Caco-2 (cell line): ENCODE measurements at places on chromosomes 16 and 17. TPM values are rescaled to one million over a fixed set of nuclear protein-coding genes. Genes with fewer than 3 reads are reported as not detected.

- DNase-seq = no peak
These were observed 71.5 kb downstream of the SEC14L1 start for GRCh38 chr17:77212081-77212832.

The MMP15 gene
- 27.0 and 27.3 TPM in 2 replicates for total RNA-seq

DNA sequence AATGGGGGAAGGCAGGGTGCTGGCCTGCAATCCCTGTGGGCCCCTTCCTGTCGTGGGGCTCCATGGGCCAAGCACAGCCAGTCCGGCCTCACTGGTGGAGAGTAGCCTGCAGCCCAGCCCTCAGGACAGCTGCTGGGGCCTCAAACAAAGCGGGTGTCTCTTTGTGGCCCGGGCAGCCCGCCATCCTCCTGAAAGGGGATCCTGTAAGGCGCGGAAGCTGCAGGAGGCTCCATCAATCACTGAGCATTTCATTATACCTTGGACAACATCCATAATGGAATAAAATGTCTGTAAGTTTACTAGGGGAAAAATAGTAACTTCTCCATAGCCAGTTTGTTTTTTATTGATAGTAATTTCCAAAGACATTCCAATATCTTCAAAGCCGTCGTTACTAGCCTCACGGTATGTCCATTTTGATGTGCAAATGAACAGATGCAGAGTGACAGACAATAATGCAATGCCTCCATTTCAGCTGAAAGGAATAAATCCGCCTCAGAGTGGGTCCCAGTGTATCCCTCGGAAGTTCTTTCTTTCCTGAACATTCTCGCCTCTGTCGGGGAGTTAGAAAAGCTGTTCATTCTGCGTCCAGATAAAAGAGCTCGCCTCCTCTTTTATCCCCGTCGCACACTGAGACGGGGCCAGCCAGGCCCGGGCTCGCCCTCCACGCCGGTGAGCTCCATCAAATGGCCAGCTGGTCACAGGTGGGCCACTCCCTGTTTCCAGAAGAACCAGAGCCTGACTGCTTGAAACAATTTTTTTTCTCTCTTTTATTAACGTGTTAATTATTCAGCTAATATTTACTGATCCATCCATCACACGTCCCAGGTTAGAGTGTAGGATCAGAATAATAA, 14.4 kb downstream of the WSCD1 start:
- no peak for DNase-seq

- no peak for DNase-seq
These were observed 675.6 kb upstream of the CDH8 start for GRCh38 chr16:62711797-62712196.

- no peak for DNase-seq
These were observed 38.6 kb downstream of the NEUROD2 start for GRCh38 chr17:39569126-39569525.

The CTRB1 gene
- total RNA-seq = not detected in 2 replicates

GRCh38 chr17:12316021-12316420, 295.3 kb downstream of the MAP2K4 start:
- DNase-seq = no peak

DNA sequence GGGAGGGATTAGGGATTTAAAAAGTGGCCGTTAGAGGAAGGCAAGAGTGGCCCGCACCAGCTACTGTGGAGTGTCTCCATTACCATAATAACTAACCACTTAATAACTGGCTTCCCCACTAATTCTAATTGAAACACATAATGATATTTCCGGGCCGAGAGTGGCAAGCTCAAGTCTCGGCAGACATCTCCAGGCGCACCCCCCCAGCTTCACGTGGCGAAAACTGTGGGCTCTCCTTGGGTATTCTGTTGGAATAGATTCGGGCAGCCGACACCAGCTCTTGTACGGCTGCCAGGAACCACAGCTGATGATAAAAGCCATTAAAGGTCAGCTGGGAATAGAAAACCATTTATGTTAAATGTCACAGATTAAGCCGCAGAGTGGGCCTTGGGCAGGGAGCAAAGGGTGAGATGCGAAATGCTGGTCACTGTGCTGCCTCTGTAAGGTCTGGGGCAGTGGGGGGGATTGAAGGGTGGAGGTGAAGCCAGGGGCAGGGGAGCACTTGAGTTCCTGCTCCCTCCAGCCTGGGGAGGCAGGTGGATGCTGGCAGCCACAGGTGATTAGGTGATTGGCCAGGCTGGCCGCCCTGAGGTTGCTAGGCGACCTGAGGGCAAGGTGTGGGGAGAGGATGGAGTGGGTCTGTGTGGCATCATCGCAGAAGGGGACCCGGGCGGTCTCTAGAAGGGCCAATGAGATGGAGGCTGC, 115.6 kb upstream of the SDK2 start:
- DNase-seq = no peak

The SLC6A2 gene
- not detected in 2 replicates for total RNA-seq

The TBC1D3K gene
- not detected in 2 replicates for total RNA-seq

DNA sequence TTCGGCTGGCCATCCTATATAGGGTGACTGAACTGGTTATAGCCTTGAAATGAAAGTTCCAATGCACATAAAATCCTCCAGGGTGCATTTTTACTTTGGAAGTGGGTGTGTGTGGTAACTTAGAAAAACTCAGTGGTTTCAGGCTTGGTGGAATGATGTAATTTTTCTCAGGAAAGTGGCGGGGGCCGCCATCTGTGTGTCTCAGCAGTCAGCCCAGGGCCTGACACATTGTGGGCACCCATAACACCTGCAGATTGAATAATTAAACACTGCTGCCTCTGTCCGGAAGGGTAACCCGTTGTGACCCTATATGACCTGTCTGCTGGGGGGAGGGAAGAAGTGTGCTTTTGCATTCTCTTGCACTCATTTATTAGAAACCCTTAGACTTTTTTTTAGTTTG, 2.2 kb upstream of the PDP2 start:
- DNase-seq = no peak

The C1QTNF8 gene
- total RNA-seq = not detected in 2 replicates

The KRTAP9-4 gene
- not detected in 2 replicates for total RNA-seq

The DYNLRB2 gene
- not detected in 2 replicates for total RNA-seq

GRCh38 chr17:38569701-38570512, 35.8 kb downstream of the SRCIN1 start:
- no peak for DNase-seq

DNA sequence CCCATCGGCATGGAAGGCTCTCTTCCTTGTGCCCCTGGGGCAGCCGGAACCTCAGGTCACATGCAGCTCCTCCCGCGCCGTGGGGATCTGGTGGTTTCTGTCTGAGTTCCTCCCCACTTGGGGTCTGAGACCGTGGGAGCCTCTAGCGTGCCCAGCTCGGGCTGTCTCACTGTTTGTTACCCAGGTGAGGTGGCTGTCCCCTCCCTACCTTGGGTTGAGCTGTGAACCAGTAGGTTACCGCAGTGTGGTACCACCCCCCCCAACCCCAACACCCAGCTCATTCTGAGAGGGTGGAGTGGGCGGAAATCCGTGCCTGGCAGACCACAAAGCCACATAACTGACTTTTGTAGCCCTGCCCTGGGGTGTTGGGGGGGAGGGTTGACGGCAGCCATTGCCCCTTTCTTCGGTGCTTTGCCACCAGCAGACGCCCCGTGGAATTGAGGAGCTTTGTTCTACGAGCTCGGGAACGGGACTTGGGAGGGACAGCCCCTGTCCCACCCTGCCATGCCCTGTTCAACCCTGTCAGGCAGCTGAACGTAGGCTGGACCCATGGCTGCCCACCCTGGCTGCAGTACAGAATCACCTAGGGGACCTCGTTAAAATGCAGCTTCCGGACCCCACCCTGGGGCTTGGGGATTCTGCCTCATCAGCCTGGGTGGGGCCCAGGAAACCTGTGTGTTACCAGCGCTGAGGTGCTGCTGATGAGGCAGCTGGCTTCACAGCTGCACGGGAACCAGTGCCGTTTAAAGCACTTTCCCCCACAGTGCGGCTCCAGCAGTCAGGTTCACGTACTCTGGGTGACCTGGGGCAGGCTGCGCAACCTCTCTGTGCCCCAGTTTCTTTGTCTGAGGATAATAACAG, 18.5 kb downstream of the RAP1GAP2 start:
- DNase-seq = no peak

GRCh38 chr17:76700270-76700616, 10.5 kb downstream of the MXRA7 start:
- DNase-seq = no peak

- no peak for DNase-seq
These were observed 12.0 kb downstream of the RARA start for GRCh38 chr17:40320756-40321523.

DNA sequence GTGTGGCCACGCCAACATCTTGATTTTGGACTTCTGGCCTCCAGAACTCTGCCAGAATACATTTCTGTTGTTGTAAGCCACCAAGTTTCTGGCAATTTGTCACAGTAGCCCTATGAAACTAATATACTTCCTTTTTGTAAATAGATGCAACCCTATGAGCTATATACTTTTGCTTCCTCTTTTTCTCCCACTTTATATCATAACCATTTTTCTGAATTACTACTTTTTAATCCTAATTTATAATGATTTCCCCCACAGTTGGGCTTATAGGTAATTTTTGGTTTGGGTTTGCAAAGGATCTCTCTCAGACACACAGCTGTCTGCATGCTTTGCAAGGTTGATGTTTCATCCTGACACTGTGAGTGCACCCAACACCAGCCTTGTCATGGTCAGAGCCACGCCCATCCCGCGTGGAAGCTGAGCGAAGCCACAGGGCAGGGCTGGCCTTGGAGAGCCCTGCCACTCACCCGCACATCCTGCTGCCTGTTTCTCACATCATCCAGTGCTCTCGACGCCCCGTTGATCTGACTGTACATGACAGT, 5.8 kb downstream of the TRIM25 start:
- DNase-seq = no peak

DNA sequence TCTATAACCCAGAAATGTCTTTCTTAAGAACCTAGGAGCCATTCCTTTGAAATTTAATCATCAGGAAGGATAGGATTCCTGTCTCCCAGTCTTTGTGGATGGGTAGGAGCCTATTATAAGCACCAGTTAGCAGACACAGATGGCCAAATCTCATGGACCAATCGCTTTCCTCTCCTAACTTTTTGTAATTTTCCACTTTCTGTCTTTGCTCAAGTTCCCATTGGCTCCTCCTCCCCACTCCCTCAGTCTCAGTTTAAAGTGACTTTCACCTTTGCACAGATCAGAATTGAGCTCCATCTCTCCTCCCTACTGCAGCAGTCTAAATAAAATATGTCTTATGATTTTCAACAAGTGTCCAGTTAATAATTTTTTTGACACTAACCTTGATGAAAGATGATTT, 192.3 kb downstream of the HS3ST3A1 start:
- no peak for DNase-seq

The EFNB3 gene
- 4.1 and 5.1 TPM in 2 replicates for total RNA-seq

The HIC1 gene
- 0.59 and 1.8 TPM in 2 replicates for total RNA-seq

GRCh38 chr16:11264155-11264832, 4.8 kb downstream of the TNP2 start:
- no peak for DNase-seq

DNA sequence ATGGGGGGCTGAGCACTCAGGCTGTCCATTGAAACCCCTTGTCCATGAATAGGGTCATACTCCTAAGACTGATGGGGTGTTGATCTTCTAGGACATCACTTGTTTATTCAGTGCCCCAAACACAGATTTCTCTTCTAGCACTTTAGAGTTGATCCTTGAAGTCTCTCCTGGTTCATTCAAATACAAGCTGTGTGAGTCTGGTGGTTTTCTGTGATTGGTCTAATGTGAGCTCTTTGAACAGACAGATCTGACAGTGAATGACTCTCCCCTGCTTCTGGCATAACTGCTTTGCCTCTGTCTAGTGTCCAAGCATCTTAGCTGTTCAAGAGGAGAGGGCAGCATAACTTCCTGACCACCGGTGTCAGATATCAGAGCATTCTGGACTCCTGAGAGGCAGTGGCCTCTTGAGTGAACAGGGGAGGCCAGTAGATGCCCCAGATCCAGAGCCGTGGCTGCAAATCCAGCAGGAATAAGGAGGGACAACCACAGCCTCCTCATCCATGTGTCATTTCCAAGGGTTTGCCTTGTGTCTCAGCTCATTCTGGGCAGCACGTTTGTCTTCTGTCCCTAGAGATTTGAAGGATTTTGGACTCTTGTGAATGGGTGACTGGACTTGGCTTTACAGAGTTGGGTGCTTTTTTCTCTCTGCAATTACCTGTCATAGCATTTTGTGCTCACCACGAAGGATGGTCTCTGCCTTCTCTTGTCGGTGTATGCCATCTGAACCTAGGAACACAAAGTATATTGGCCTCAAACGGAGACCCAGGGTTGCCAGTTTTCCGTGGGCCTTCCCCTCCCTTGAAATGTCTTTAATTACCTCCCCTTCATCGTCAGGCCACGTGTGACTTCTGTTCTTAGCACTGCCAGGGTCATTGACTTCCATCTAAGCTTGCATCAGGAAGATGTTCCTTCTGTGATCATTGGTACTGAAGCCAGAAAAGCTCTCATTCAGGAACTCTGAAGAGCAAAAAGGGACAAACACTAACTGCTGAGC, 13.9 kb upstream of the CLEC18C start:
- DNase-seq = no peak
